Activated T-helper 2 cell treated with anti-CD3 and anti-CD28 coated beads, Interferon-gamma antibody, Interleukin-2, Interleukin-4, amounts not matched to agents 10 μg/mL and 5 μg/mL and 100 μg/mL, durations not matched to agents 14 hours and 24 hours and 36 hours (primary cell): ENCODE measurements at places on chromosomes 1 and 21. TPM values are rescaled to one million over a fixed set of nuclear protein-coding genes. Genes with fewer than 3 reads are reported as not detected.

GRCh38 chr1:152313970-152314369 is 11.1 kb downstream of the FLG start:
- no peak overlapping the region for H3K27ac ChIP-seq
- H3K27me3 ChIP-seq, result peaks cover 3% of the 10 kb centered on the region

The FOXO6 gene
- 0.11 and 0.16 TPM in 2 replicates for total RNA-seq

DNA sequence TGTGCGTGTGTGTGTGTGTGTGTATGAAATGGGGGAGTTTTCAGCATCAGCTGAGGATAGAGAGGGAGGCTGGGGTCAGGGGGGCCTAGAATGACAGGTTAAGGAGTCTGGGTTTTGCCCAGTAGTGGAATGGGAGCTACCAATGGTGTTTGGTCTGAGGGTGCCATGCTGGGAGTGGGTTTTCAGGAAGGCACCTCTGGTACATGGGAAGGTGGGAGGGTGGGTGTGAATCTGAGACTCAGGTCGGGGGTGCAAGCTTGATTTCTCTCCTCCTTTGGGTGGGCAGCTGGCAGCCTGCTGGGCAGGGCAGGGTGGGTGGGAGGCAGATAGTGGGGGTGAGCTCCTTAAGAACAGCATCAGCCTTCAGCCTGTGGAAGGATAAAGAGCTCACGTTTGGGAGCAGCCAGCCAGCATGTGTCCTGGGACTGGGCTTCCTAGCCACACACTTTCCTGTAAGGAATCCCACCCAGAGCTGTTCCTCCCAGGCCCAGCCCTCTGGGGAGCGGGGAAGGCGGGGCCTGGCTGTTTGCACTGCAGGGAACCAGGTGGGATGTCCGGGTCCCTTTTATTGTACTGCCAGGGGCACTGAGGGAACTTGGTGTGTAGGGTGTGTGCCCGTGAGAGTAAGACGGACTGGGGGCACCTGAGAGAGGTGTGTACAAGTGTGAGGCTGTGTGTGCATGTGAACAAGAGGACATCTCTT is 152.8 kb downstream of the FOXD2 start:
- H3K4me3 ChIP-seq, result no peak overlapping the region
- H3K27ac ChIP-seq, result no peak overlapping the region
- peak; percentile 3 for DNase-seq

- H3K27ac ChIP-seq, result no peak overlapping the region
- H3K36me3 ChIP-seq, result no peaks in the 10 kb centered on the region
- H3K4me3 ChIP-seq, result no peak overlapping the region
- peaks cover 9% of the 10 kb centered on the region for H3K4me1 ChIP-seq
- no peak for DNase-seq
Observed at GRCh38 chr1:111909030-111909429, 80.4 kb downstream of the KCND3 start.

DNA sequence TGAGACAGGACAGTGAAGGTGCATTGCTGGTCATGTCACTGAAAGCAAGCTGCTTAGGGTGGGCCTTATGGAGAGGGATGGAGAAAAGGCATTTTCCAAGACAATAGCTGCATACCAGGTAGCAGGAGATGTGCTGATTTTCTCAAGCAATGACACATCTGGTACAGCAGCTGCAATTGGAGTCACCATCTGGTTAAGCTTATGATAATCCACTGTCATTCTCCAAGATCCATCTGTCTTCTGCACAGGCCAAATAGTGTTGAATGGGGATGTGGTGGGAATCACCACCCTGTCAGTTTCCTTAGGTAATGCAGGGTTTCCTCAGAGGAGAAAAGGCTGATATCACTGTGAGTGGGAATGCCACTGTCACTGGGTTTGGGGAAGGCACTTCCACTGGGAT is 54.6 kb downstream of the ADSS2 start:
- H3K4me3 ChIP-seq, result no peak overlapping the region
- H3K27me3 ChIP-seq, result no peaks in the 10 kb centered on the region
- DNase-seq, result no peak
- H3K4me1 ChIP-seq, result peaks cover 3% of the 10 kb centered on the region

The ESPN gene
- 0.87 and 1.0 TPM in 2 replicates for total RNA-seq

DNA sequence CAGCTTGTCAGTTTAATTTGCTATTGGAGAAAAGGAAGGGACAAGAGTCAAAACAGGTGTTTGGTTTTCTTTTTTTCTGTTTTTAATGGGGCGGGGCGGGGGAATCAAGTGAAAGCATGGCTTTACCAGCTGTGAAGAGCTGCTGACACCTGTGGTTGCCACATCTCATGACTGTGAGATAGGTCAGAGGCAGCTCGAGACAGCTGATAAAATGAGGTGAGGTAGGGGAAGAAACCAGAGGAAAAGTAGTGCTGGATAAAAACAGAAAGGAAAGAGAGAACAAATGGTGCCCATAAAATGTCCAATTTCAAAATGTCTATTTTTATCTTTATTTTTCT is 272.3 kb downstream of the NEGR1 start:
- no peaks in the 10 kb centered on the region for H3K27me3 ChIP-seq
- no peak for DNase-seq
- no peak overlapping the region for H3K4me3 ChIP-seq
- no peaks in the 10 kb centered on the region for H3K36me3 ChIP-seq
- no peaks in the 10 kb centered on the region for H3K4me1 ChIP-seq

The TRIM17 gene
- total RNA-seq, result 2.3 and 2.7 TPM in 2 replicates

DNA sequence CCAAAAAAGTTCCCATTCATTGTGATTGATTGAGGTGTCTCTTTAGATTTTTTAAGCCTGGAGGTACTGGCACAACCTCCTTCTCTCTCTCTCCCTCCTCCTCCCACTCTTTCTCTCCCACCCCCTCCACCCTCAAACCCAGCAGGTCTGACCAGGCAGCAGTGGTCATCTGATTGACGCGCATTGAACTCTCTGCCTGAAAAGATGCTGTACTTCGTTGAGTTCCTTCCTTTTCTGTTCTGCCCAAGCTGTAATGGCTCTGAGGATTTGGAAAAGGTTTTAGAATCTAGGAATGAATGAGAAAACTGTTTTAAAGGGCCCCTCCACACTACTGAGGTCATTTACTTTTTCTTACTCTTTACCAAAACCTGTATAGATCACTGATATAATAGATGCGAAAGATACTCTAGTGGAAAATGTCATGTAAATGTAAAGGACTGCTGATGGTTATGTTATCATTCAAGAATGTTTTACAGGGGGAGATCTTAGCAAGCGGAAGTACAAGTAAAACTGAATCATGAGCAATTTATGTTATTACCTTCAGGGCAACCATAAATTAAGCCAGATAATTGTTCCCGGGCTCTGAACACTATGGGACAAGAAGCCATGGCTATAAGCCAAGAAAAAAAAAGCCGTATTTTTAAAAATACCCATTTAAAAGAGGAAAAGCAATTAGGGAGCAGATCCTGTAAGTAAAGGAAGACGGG is 25.2 kb upstream of the DYRK1A start:
- H3K27ac ChIP-seq, result no peak overlapping the region
- DNase-seq, result no peak

The SLC45A3 gene
- 1.5 and 2.0 TPM in 2 replicates for total RNA-seq

- peaks cover 3% of the 10 kb centered on the region for H3K4me1 ChIP-seq
- H3K36me3 ChIP-seq, result no peaks in the 10 kb centered on the region
- peak overlapping the region; percentile 39 for H3K4me3 ChIP-seq
- DNase-seq, result no peak
- H3K27ac ChIP-seq, result no peak overlapping the region
Observed at GRCh38 chr1:2204415-2205190, 10.0 kb upstream of the FAAP20 start.

DNA sequence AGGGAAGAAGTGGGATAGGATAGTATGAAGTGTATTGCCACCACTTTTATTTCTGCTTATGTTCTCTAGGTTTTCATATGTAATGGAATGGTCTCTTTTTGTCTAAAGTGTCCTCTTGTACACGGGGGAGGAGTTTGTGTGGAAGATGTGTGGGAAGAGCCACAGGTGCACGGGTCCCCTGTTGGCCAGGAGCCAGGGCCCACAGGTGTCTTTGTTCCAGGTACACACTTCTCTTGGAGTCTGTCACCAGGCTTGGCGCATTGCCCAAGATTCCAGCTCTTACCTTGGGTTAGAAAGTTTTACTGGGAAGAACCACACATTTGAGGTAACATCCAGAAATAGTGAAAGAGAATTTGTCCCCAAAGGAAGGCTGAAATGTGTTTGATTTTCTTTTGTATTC is 10.5 kb downstream of the TENT5C start:
- H3K27ac ChIP-seq, result no peak overlapping the region
- H3K36me3 ChIP-seq, result peaks cover 39% of the 10 kb centered on the region
- H3K4me1 ChIP-seq, result peaks cover 59% of the 10 kb centered on the region
- no peak overlapping the region for H3K4me3 ChIP-seq

GRCh38 chr1:68229650-68230483 is 2.5 kb downstream of the WLS start:
- no peak for DNase-seq
- H3K27ac ChIP-seq, result no peak overlapping the region
- H3K4me1 ChIP-seq, result peaks cover 3% of the 10 kb centered on the region
- no peaks in the 10 kb centered on the region for H3K36me3 ChIP-seq

- no peak for DNase-seq
- H3K27me3 ChIP-seq, result peaks cover 8% of the 10 kb centered on the region
- H3K36me3 ChIP-seq, result peaks cover 23% of the 10 kb centered on the region
- H3K27ac ChIP-seq, result no peak overlapping the region
Observed at GRCh38 chr1:51878308-51878615, 265 bp downstream of the NRDC start.

DNA sequence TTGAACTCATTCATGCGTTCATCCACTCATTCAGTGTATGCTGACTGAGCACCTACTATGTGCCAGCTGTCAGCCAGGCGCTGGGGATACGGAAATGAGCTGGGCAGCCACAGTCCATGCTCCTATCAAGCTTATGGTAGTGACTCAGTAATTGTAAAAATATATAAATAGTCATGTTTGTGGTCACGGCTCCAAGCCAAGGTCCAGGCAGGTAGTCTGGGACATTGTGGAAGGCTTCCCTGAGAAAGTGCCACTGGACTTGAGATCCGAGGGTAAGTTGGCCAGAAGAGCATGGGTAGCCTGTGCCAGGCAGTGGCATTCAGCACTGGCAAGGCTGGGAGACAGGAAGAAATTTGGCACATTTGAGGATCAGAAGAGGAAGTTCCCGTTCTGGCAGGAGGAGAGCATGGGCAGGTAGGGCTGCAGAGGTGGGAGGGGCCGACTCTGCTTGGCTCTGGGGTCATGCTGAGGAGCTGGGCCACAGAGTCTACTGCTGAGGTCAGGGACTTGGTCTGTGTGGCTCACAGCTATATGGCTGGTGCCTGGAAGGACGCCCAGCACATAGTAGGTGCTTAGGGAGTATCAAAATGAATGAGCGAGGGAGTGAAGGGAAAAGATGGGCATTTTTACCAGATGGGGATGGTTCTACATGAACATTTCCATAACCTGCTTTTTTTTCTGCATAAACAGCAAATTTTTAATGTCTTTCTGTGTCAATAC is 6.9 kb downstream of the PTPRF start:
- peaks cover 19% of the 10 kb centered on the region for H3K27me3 ChIP-seq
- H3K36me3 ChIP-seq, result no peaks in the 10 kb centered on the region
- no peaks in the 10 kb centered on the region for H3K4me1 ChIP-seq
- H3K27ac ChIP-seq, result no peak overlapping the region
- DNase-seq, result no peak

The RASSF5 gene
- 180 and 182 TPM in 2 replicates for total RNA-seq

DNA sequence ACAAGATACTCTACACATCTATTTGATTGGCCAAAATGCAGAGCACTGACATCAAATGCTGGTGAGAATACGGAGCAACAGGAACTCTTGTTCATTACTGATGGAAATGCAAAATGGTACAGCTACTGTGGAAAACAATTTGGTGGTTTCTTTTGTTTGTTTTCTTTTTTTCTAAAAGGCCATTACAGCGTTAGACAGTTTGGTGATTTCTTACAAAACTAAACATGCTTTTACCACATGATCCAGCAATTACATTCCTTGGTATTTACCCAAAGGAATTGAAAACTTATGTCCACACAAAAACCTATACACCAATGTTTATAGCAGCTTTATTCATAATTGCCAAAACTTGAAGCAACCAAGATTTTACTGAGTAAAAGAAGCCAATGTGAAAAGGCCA is 66.4 kb upstream of the FBXO28 start:
- H3K4me1 ChIP-seq, result peaks cover under 1% of the 10 kb centered on the region
- H3K36me3 ChIP-seq, result no peaks in the 10 kb centered on the region
- no peak for DNase-seq
- peaks cover 11% of the 10 kb centered on the region for H3K27me3 ChIP-seq

The LHX4 gene
- not detected in 2 replicates for total RNA-seq

The C1QTNF12 gene
- 3.5 and 3.7 TPM in 2 replicates for total RNA-seq

The TFF2 gene
- total RNA-seq, result not detected in 2 replicates

GRCh38 chr1:202597090-202597761 is 113.0 kb downstream of the SYT2 start:
- no peaks in the 10 kb centered on the region for H3K4me1 ChIP-seq
- no peaks in the 10 kb centered on the region for H3K27me3 ChIP-seq
- no peaks in the 10 kb centered on the region for H3K36me3 ChIP-seq
- H3K4me3 ChIP-seq, result no peak overlapping the region
- DNase-seq, result no peak
- no peak overlapping the region for H3K27ac ChIP-seq

GRCh38 chr1:100428160-100428559 is 75.9 kb downstream of the CDC14A start:
- H3K27ac ChIP-seq, result no peak overlapping the region
- no peak for DNase-seq
- no peaks in the 10 kb centered on the region for H3K27me3 ChIP-seq
- H3K4me3 ChIP-seq, result no peak overlapping the region
- H3K36me3 ChIP-seq, result peaks cover 35% of the 10 kb centered on the region

DNA sequence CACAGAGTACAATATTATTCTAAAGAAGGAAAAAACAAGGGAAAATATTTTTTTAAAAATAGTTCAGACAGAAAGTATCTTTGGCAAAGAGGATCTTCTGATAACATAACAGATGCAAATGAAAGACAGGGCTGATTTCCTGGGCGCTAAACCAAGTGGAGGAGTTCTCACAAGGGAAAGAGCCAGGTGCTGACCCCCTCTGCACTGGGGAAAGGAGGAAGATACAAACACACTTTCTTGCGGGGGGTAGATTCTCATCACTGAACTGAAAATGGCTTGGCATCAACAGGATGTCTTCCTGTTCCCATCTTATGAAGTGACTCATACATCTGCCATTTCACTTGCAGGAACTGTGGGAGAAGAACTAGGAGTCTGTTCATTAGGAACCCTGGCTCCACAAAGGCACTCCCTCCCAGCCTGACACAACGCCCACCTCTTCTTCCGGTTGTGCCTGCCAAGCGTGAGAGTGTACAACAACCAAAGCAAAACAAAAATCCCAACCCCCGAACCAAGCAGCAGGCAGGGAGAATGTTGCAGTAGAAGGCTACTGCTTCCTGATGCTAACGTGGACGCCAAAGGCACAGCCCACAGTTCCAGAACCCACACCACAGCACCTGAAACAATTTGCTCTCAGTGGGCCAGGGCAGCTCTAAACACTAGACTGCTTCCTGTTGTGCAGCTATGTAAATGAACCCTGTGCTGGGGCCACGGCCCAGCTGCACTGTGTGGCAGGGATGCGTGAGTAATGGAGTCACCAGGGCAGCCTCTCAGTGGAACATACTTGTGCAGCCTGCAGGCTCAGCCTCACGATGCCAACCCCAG is 51.0 kb downstream of the GADD45A start:
- no peaks in the 10 kb centered on the region for H3K27me3 ChIP-seq
- H3K4me3 ChIP-seq, result peak overlapping the region; percentile 55
- peak overlapping the region; percentile 68 for H3K27ac ChIP-seq
- H3K4me1 ChIP-seq, result peaks cover 17% of the 10 kb centered on the region
